ENCODE measurements at places on chromosomes 16 and 17.

GRCh38 chr17:17443173-17443572 is 33.6 kb upstream of the MED9 start:
- DNase-seq = no peak

GRCh38 chr16:75810342-75810741 is 84.1 kb upstream of the CPHXL start:
- no peak for DNase-seq

DNA sequence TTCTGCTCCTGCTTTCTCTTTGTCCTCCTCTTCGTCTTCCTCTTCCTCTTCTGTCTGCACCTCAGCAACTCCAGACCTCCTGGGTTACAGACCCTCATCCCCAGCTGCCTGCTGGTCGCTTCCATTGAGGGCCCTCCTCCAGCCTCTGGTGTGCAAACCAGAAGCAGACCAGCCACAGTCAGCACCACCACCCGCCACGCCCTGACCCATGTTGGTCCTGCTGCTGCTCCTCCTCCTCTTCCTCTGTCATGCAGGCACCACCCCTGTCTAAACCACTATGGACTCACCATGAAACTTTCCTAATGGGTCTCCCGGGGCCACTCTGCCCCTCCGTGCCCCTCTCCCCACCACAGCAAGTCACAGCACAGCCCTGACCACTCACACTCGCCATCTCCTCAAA is 11.4 kb upstream of the OGFOD3 start:
- DNase-seq = no peak

GRCh38 chr17:77952368-77952767 is 6.1 kb upstream of the TNRC6C start:
- DNase-seq = no peak

GRCh38 chr17:60356940-60357339 is 35.0 kb downstream of the USP32 start:
- DNase-seq = no peak

DNA sequence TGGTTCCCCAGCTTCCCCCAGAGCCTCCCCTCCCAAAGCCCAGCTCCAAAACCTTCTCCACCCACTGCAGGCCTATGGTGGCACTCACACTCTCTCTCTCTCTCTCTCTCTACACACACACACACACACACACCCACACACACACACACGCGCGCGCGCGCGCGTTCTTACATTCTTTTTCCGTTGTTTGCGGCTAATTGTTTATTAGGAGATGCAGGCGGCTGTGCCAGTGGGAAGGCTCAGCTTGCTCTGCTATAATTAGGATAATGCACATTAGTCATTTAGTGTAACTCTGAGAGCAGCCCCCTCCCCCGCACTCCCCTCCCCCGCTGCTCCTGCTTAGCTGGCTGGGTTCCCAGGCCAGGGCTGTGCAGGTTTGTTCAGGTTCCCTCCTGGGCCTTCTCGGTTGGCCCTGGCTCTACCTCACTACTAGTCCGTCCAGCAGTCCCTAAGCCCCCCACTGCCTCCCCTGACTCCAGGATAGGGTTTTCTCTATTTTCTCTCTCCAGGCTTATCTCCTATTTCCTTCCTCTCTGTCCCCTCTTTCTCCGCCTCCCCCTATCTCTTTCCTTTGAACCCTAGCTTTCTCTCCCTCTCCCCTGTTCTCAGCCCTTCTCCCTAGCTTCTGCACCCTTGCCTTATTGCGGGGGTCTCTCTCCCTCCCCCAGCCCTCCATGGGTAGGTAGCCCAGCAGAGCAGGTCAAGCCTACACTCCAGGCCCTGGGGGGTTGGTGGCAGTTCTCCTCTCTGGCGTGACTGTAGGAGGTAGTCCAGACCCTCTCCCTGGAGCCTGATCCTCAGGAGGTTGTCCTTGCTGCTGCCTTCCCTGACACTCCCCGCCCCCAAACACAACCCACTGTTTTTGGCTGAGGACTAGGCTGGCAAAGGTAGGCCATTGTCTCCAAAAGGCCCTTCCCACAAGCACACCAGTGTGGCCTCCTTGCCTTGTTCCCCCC is 34.0 kb downstream of the TMEM132E start:
- DNase-seq = no peak

- DNase-seq = no peak
Measured at GRCh38 chr17:11742886-11743285, 144.6 kb downstream of the DNAH9 start.

DNA sequence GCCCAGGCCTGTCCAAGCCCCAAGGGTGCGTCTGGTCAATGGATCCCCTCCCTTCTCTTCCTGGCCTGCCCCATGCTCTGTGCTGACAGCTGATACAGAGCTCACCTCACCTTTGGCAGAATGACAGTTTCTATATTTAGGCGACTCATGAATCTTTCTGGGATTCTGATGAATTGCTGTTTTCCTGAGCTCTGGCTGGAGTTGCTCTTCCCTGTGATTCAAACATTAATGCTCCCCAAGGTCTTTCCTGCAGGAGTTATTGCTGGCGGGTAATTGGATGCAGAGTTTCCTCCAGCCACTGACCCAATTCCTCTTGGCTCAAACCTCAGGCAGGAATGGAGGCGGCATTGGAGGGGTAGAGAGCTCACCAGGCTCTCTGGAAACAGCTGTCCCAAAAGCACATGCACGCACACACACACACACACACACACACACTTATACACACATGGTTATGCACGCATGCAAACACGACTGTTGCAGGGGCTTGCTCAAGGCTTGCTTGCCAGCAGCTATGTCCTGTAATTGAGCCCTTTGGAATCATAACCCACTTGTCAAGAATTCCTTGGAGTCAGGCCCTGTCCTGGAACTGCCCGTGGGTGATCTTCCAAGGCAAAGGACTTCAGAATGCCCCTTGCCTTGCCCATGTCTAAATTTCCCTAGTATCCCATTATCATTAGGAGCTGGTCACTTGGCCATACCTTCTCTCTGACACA is 128.8 kb downstream of the ASIC2 start:
- no peak for DNase-seq

- no peak for DNase-seq
Measured at GRCh38 chr16:87647431-87648185, 45.3 kb downstream of the JPH3 start.
